Natural killer cell (primary cell): ENCODE measurements at places on chromosomes 7 and 10. TPM values are rescaled to one million over a fixed set of nuclear protein-coding genes. Genes with fewer than 3 reads are reported as not detected.

The AZGP1 gene
- total RNA-seq = not detected

GRCh38 chr10:77496941-77497420 is 140.6 kb downstream of the KCNMA1 start:
- DNase-seq = no peak
- no peaks in the 10 kb centered on the region for H3K4me1 ChIP-seq
- H3K27me3 ChIP-seq = no peaks in the 10 kb centered on the region
- H3K4me3 ChIP-seq = no peak overlapping the region
- no peak overlapping the region for H3K27ac ChIP-seq
- H3K36me3 ChIP-seq = no peaks in the 10 kb centered on the region

DNA sequence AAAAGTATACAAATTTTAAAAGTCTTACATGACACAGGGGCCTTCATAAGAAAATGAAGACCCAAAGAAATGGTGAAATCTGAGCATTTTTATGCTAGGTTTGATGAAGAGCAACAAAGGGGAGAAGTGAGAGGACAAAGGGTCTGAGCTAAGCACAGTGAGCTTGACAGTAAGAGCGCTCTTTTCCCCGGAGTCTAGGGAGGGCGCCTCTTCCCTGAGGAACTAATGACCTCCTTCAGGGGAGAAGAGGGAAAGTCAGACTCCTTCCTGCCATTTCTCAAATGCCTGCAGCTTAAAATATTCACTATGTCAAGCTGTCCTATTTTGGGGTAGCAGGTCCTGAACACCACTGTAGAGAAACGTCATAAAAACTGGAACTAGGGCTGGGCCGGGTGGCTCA is 18.1 kb upstream of the PAXIP1 start:
- no peak for DNase-seq
- no peak overlapping the region for H3K27ac ChIP-seq
- no peaks in the 10 kb centered on the region for H3K36me3 ChIP-seq
- no peaks in the 10 kb centered on the region for H3K4me1 ChIP-seq
- no peaks in the 10 kb centered on the region for H3K27me3 ChIP-seq

GRCh38 chr7:156374335-156374734 is 266.2 kb upstream of the RNF32 start:
- H3K4me3 ChIP-seq = no peak overlapping the region
- H3K27ac ChIP-seq = no peak overlapping the region
- no peaks in the 10 kb centered on the region for H3K4me1 ChIP-seq

- H3K27ac ChIP-seq = no peak overlapping the region
- no peak for DNase-seq
- no peaks in the 10 kb centered on the region for H3K4me1 ChIP-seq
- no peak overlapping the region for H3K4me3 ChIP-seq
Observed at GRCh38 chr7:134515569-134516468, 11.5 kb upstream of the AKR1B10 start.

- no peak overlapping the region for H3K4me3 ChIP-seq
- peaks cover 2% of the 10 kb centered on the region for H3K27me3 ChIP-seq
- DNase-seq = no peak
- H3K36me3 ChIP-seq = no peaks in the 10 kb centered on the region
- no peak overlapping the region for H3K27ac ChIP-seq
- no peaks in the 10 kb centered on the region for H3K4me1 ChIP-seq
Observed at GRCh38 chr10:118394301-118395200, 52.4 kb upstream of the FAM204A start.
